Posterior cingulate gyrus (tissue), 11 donors: ENCODE measurements at places on chromosomes 7 and 10.

GRCh38 chr10:101397140-101397539, 43.2 kb downstream of the BTRC start:
- DNase-seq: peak; percentile 26

DNA sequence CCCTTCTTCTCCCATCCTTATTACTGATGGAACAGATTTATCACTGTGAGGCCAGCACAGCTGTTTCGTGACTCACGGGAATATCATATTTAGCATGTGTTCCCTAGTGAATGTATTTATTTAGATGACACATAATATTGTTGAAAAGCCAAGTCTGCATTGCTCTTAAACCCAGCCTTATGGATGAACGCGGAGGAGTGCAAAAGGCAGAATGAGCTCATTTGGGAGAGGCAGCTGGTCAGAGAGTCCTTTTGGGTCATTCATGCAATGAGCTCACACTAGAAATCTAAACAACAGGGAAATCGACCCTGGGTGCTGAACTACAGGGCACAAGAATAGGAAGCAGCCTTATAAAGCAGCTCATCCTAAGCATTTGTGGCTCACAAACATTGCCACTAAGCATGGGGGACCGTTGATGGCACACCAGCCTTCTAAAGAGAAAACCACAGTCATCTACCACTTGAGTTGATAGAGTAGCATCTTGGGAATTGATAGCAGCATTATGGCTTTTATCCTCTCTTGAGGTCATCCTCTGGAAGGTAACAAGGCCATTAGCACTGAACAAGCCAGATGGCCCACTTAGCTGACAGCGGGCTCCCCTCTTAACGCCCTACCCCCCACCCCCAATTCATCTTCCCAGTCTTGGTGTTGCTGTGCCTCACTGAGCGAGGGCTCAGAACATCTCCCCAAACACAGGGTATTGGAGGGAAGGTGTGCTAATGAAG, 32.9 kb upstream of the SDK1 start:
- DNase-seq: no peak

DNA sequence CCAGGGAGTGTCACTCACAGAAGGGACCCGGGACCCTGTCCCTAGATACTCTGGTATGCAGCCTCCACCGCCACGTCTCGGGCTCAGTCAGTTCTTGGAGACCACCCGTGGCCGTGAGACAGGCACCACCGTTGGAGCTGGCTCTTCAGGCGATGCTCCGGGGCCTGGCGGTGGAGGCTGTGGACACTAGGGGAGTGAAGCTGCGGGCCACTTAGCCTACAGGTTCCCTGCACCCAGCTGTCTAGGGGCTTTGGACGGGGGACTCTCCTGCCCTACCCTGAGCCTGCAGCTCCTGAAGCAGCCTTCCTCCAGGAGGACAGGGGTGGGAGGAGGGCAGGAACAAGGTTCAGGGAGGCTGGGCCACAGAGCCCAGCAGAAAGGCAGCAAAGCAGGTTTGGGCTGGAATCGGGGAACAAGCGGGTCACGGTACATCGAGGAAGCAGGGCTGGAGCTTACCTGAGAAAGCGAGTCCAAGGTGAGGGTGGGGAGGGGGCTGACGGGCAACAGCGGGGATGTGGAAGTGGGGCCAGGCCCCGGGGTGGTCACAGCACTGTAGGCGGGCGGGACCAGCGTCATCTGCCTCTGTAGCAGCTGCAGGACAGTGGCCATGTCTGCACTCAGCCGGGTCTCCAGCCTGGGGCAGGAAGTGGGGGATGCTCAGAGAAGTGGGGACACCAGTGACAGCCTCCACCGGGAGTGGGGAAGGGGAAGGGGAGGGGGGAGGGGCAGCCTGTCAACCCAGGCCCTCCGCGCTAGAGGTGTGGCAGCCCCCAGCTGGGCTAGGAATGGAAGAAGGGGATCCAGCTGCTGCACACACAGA, 31.5 kb downstream of the KCNH2 start:
- peak; percentile 71 for DNase-seq

DNA sequence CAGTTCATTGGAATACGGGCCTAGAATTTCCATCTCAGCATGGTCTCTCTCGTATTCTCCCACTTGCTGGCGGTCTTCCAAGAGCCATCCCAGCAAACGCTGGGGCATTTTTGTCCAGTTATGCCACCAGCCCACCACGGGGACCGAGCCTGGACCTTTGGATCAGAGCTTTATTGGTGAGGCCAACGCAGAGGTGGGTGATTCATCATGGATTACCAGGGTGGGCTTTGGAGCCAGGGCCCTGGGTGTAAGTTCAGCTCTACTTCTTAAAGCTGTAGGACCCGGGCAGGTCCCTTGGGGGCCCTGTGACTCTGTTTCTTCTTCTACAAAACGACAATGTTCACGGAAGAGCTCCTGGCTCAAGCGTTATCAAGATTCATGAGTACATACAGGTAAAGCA, 22.7 kb upstream of the PITRM1 start:
- DNase-seq: no peak

GRCh38 chr10:53209944-53210611, 437.5 kb upstream of the MBL2 start:
- DNase-seq: no peak

- DNase-seq: peak; percentile 18
These were observed 515 bp downstream of the RALA start for GRCh38 chr7:39623732-39624441.

DNA sequence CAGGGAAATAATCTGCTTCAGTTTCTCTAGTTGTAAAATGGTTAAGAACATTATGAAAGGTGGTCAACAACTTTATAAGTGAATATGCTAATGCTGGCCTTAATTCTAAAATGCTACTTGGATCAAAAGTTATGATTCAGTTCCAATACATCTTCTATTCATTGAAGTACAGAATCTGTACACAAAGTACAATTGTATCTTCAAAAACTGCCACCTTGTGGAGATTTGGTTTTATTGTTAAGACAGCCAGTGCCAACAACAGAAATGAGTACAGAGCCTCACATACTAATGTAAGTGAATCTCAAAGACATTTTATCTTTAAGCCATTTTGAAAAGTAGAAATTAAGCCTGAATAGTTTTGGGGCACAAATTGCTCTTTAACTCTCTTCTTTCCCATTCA, 194.0 kb downstream of the CFTR start:
- no peak for DNase-seq

GRCh38 chr7:151063212-151063561, 3.8 kb downstream of the SLC4A2 start:
- DNase-seq: no peak

DNA sequence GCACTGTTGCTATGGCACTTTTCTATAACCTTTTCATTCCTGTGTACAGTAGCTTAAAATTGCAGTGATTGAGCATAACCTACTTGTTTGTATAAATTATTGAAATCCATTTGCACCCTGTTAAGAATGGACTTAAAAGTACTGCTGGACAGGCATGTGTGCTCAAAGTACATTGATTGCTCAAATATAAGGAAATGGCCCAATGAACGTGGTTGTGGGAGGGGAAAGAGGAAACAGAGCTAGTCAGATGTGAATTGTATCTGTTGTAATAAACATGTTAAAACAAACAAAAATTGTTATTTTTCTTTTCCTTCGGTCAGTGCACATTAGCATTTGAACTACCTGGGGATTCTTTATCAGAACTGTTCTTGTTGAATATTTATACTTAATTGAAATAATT, 57.1 kb upstream of the BAMBI start:
- DNase-seq: no peak

- no peak for DNase-seq
These were observed 8.0 kb upstream of the ELFN1 start for GRCh38 chr7:1662101-1662500.

- DNase-seq: no peak
These were observed 22.4 kb upstream of the C1QL3 start for GRCh38 chr10:16544099-16544498.

GRCh38 chr7:44650772-44651171, 44.3 kb downstream of the OGDH start:
- no peak for DNase-seq

DNA sequence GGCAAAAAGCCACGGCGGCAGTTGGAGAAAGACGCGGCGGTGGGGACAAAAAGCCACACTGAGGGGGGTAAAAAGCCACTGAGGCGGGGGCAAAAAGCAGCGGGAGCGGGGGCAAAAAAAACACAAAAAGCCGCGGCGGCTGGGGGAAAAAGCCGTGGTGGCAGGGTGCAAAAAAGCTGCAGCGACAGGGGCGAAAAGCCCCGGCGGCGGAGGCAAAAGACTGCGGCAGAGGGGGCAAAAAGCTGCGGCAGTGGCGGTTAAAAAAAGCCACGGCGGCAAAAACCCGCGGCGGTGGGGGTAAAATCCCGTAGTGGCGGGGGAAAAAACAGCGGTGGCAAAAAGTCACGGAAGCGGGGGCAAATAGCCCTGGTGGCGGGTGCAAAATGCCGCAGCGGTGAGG, 527.3 kb downstream of the ZNF33B start:
- DNase-seq: peak; percentile 64

- DNase-seq: no peak
These were observed 6.0 kb downstream of the OR6B1 start for GRCh38 chr7:144006029-144006691.

DNA sequence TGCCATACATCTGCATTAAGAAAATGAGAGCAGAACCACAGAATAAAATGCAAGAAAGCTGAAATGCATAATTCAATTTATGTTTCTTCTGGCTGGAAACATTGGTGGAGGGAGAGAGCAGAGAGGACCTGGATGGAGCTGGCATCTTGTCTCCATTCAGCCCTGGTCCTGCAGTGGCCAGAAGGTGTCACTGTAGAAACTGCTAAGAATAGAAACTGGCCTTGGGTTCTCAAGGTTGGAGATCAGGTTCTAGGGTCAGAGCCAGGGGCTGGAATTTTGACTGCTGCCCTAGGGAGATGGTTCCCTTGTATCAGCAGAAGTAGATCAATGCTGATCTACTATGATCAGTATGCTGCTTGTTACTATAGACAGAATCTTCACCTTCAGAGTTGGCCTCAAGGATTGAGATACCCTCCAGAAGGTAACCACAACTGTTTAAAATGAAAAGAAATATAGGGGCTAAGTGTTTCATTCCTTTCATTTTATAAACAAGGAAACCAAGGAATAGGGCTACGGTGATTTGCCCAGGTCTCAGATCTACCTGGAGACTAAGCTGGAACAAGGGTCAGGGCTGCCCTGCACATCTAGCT, 13.1 kb downstream of the TAS2R41 start:
- no peak for DNase-seq

GRCh38 chr10:102413053-102413705, 5.4 kb downstream of the PSD start:
- no peak for DNase-seq

DNA sequence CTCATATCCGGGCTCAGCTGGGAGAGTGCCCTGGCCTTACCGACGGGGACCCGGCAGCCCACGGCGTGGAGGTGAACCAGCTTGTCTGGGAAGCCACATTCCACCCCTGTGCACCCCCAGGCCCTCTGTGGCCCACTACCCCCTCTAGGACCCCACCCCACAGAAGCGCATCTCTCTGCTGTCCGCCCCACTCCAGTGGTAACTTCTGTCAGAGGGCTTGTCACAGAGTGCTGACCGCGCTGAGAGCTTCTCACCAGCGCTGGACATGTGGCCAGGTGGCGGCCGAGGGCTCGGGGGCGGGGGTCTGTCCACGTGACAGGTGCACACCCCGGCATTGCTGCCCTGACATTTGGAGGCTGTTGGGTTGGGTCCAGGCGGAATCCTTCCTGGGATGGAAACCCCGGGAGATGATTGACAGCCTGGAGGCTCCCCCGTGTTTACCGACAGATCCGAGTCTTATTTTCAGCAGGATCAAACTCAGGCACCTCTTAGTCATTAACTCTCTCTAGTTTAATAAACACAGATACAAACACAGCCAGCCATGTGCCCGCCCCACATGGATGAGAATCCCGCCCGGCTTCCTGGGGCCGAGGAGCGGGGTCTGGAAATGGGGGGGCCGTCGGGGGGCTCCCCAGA, 5.1 kb downstream of the ELFN1 start:
- no peak for DNase-seq

- no peak for DNase-seq
These were observed 233.1 kb downstream of the CCDC3 start for GRCh38 chr10:12768156-12769100.

DNA sequence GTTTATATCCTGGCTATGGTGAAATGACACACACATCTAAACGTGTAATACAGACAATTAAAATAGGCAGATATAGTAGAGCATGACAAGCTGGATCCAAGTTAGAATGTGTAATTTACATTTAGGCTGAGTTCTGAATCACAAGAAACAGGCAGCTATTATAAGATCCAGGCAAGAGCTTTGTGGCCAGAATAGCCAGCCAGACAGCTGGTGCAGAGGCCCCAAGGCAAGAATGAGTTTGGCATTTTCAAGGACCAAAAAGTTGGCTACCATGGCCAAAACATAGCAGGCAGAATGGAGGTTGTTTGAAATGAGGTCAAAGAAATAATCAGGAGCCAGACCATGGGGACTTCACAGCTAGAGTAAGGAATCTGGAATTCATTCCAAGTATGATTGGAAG, 281.7 kb downstream of the MTERF1 start:
- peak; percentile 7 for DNase-seq
